CD4-positive, alpha-beta T cell treated with Interleukin-4 for 4 hours (primary cell): ENCODE measurements at places on chromosomes 7 and 10.

- DNase-seq, result no peak
Measured at GRCh38 chr7:122965306-122965705, 30.2 kb downstream of the TAS2R16 start.

DNA sequence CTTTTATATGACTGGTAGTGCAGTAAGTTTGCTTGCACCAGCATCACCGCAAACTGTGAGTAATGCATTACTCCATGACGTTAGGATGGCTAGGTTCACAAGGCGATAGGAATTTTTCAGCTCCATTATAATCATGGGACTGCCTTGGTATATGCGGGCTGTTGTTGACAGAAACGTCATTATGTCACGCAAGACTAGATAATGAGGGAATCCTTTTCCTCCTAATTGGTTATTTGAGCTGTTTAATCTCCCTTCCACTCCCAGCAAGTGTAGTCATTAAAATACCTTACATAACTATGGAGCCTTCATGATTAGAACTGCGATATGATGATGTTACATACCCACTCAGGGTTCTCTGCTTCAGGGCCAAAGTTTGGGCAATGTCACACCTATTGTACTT, 17.3 kb downstream of the KLLN start:
- no peak for DNase-seq

DNA sequence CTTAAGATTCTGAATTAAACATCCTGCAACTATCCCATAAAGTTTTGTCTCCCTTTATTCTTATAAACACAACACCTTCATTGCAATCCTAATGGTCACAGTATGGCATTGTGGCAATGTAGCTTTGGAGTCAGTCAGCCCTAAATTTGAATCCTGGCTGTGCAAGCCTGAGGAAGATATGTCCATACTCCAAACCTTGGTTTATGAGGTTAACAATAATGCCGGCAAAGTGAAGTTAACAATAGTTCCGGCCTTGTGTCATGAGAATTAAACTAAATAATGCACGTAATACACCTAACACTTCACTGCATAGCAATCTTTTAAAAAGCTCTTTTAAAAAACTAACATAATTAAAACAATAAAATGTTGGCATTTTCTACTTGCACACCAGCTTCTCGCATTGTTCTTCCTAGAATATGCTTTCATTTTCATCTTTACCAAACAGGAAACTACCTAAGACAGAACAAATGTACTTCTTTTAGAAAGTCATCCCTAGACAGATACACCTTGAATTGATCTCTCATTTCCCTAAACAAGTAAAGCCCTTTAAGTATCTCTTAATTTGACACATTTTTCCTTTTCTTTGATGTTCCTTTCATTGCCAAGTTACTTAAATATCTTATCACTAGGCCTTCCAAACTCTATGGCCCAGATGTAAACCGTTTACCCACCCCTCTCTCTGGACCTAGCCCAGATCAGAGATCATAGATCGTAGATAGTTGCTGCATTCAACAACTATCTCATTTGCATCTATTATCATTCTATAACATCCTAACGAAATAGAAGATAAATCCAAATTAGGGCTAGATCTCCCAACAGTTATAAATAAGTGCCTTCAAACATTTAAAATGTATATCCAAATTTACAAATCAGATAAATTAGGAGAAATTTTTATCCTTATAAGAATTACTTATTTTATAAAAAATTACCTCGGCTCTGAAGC, 66.7 kb downstream of the CREB3L2 start:
- DNase-seq, result peak; percentile 31

GRCh38 chr7:140752533-140752932, 56.0 kb downstream of the NDUFB2 start:
- DNase-seq, result no peak

DNA sequence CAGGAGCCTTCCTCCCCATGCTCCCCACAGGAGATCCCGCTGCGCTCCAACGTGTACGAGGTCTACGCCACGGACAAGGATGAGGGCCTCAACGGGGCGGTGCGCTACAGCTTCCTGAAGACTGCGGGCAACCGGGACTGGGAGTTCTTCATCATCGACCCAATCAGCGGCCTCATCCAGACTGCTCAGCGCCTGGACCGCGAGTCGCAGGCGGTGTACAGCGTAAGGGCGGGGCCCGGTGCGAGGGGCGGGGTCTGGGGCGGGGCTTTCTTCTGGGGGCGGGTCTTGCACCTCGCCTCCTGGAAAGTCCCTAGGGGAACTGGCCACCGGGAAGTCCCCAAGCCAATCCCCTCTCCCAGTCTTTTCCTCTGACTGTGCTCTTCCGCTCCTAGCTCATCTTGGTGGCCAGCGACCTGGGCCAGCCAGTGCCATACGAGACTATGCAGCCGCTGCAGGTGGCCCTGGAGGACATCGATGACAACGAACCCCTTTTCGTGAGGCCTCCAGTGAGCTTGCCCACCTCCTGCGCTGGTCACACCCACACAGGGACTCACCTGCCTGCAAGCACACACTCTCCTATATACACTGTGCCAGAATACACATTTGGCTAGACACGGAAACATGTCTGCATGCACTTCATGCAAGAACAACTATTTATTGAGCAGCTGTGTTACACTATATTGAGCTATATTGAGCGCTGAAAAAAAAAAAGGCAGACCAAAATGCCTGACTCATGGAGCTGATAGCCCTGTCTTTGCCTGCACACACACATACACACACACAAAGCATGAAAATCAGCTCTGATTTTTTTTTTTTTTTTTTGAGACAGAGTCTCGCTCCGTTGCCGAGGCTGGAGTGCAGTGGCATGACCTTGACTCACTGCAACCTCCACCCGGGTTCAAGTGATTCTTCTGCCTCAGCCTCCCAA, 32.7 kb upstream of the VSIR start:
- no peak for DNase-seq

GRCh38 chr7:4244041-4244440, 438.1 kb upstream of the FOXK1 start:
- DNase-seq, result no peak

GRCh38 chr7:85343484-85343883, 156.6 kb upstream of the SEMA3D start:
- DNase-seq, result no peak

DNA sequence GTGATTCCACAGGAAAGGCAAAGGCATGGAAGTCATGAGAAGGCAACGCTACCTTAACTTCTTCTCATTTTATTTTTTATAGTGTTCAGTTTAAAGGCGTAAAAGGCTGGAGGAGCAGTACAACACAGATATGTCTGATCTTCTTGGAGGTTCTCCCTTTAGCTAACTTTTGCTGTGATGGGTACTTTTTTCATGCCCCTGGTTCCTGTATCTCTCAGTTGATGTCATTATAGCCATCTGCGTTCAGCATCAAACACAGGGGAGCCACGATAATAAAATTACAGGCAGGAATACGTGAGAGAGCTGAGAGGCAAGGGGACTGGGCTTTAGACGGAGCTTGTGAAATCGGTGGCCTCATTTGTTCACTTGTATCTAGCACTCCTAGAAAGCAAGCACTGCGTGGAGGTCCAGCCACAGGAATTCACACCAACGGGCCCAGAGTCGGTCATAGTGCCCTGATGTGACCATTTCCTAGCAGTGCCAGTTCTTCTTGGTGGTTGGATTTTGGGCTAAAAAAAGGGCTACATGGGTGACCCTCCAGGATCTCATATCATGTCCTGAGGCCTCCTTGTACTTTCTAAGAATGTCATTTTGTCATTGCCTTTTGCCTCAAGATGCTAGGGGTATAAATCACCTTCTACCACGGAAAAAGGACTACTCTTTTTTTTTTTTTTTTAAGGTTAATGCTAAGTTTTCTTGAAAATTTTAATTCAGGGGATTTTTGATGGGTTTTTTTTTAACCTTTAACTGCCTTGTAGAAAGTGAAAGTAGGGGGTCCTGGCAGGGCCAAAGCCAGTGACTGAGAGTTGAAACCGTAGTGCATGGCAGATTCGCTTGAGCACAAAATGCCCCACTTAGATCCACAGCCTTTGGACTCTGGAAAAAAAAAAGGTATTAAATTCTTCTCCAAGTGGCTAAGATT, 191.5 kb downstream of the CELF2 start:
- DNase-seq, result peak; percentile 28

DNA sequence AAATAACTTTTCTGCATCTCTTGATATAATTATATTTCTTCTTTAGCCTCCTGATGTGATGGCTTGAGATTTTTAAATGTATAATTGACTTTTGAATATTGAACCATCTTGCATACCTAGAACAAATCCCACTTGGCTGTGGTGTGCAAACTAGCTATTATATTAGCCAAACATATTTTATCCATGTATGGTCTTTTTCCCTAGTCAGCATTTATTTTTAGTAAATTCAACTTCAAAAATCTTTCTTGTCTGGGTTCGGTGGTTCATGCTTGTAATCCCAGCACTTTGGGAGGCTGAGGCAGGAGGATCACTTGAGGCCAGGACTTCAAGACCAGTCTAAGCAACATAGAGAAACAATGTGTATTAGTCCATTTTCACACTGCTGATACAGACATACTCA, 386.6 kb upstream of the VWC2 start:
- no peak for DNase-seq

- DNase-seq, result no peak
Measured at GRCh38 chr10:79220307-79220706, 127.0 kb upstream of the PPIF start.

GRCh38 chr10:71923138-71923692, 41.0 kb upstream of the CHST3 start:
- DNase-seq, result no peak

DNA sequence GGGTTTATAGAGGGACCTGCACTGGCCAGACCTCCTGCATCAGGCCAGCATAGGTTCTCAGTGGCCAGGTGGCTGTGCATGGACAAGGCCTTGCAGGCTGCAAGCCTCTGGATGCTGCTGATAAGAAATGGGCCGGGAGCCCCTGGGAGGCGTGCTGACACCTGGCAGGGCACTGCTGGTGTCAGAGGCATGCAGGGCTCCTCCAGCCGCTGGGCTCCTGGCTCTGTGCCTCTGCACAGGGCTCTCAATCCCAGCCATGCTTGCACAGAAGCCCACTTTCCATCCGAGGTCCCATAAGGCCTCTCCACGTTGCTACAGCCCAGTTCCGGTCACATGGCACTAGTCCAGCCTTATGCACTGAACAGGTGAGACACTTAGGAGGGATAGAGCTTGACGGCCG, 27.3 kb downstream of the ANTXRL start:
- no peak for DNase-seq

- no peak for DNase-seq
Measured at GRCh38 chr7:48899932-48900331, 24.4 kb upstream of the CDC14C start.

DNA sequence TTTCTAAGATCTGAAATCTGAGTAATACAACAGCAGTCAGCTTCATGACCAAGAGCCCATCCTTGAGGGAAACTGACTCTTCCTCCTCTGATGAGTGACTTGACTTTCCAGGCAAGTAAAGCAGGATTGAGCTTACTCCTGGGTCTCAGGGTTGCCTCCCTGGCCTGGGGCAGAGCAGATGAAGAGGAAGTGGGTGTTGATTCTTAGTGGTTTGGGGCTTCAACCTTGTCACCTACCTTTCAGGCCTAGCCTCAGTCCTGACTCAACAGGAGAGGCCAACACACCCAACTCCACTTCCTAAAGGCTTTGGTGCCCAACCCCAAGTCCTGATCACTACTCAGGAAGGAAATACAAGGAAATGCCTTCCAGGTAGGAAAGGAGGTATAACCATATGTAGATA, 54.1 kb downstream of the KCNMA1 start:
- no peak for DNase-seq

GRCh38 chr10:86659161-86659691, 4.9 kb downstream of the OPN4 start:
- DNase-seq, result no peak

- no peak for DNase-seq
Measured at GRCh38 chr7:148684289-148684830, 14.3 kb upstream of the CUL1 start.

DNA sequence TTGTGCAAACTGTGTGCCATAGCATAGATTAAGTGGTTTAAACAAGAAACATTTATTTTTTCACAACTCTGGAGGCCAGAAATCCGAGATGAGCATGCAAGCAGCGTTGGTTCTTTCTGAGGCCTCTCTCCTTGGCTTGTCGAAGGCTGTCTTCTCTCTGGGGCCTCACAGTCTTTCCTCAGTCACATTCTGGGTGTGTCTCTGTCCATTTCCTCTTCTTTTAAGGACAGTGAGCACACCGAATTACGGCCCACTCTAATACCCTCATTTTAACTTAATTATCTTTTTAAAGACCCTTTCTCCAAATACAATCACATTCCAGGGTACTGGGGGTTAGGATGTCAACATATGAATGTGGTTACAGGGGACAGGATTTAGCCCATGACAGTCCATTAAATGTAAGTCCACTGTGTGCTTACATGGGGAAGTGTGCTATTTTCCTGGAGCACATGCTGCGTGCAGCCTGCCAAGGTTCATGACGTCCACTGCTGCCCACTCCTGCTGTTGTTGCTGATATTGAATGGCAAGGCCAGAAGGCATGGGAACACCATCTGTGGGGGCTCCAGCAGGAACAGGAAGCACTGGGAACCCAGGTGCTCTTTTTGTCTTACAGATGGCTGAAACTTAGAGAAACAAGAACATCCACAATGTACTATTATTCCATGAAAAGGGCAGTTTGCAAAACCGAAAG, 365.5 kb downstream of the GALNT17 start:
- no peak for DNase-seq

- no peak for DNase-seq
Measured at GRCh38 chr10:133235265-133235855, 2.3 kb upstream of the VENTX start.

GRCh38 chr10:29377333-29377961, 88.6 kb downstream of the LYZL1 start:
- peak; percentile 26 for DNase-seq

- no peak for DNase-seq
Measured at GRCh38 chr7:143384148-143384547, 3.0 kb downstream of the ZYX start.

DNA sequence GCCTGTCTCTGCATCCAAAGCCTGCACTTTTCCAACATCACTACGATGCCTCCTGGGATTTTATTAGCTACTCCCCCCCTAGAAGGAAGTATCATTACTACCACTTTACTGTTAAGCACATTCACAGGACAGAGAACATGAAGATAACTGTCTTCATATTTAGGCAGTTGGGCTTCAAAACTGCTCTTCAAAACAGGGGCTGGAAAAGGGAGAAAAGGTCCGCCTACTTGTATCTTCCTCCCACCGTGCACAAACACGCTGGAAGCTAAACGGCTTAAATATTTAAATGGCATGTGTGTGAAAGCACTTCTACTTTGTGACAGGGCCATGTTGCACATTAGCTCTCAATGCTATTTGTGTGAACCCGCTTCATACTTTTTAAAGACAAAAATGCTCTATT, 999 bp downstream of the ITIH5 start:
- no peak for DNase-seq

GRCh38 chr7:116277070-116277469, 66.7 kb downstream of the TES start:
- no peak for DNase-seq

GRCh38 chr7:30805081-30805691, 34.0 kb downstream of the MINDY4 start:
- no peak for DNase-seq

DNA sequence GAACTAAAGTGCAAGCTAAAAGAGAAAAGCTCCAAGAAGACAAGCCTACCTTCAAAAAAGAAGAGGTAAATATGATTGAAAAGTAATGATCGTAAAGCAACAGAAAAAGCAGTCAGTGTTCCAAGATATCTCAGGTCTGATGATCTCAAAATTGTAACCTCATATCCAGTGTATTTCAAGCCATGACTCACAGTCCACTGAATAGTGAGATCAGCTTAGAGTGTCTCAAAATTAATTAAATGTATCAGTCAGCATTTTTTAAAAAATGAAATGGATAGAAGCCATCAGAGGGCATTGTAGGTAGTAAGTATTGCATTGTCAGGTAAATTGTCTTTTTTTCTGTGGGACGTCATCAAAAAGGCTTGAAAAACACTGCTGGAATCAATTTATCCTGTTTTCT, 50.6 kb upstream of the AGBL3 start:
- DNase-seq, result no peak

- DNase-seq, result no peak
Measured at GRCh38 chr10:47127188-47127785, 172.7 kb upstream of the GDF10 start.
